ENCODE measurements at places on chromosomes 4 and X.

GRCh38 chr4:186445040-186445439, 110.3 kb downstream of the MTNR1A start:
- no peak for DNase-seq

- no peak for DNase-seq
Measured at GRCh38 chr4:35970366-35970960, 273.9 kb downstream of the ARAP2 start.

- DNase-seq = peak; percentile 77
Measured at GRCh38 chr4:7805533-7806337, 133.9 kb downstream of the AFAP1 start.

DNA sequence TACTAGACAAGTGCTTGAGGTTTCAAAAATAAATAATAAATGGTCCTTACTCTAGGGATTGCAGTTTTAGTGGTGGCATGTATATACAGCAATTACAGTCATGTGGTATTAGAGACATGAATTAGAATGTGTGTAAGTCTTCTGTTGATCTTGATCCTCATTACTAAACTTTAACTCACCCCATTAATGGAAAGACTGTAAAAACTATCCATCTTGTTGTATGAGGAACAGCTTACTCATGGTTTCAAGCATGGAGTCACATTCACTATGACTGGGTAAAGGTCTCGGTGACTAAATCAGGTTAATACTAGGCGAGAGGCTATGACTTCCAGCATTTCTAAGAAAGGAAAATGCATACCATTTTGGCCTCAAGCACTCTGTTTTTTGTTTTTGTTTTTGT, 107.0 kb upstream of the HPGD start:
- DNase-seq = no peak

DNA sequence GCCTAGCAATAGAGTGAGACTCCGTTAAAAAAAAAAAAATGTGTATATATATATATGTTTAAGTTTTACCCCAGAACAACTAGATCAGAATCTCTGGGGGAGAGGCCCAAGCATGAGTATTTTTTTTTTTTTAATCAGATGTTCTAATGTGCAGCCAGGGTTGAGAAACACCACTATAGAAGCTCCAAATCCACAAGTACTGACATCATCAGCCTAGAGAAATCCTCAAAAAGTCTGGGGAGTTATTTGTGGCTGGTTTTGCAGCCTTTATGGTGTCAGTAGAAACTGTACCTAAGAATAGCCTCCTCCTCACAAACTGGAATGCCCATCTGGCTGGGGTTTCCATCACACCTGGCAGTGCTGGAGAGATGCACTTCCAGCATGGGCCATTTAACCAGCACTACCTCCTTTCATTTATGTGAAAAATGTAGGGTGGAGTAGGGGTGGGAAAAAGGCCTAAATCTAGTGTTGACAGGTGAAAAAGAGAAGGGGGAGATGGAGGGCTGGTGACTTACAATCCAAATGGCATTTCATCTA, 93.5 kb downstream of the CBLL2 start:
- DNase-seq = peak; percentile 2

- no peak for DNase-seq
Measured at GRCh38 chrX:72554448-72555140, 18.0 kb downstream of the HDAC8 start.

GRCh38 chr4:168633496-168633895, 136.6 kb downstream of the PALLD start:
- DNase-seq = no peak

DNA sequence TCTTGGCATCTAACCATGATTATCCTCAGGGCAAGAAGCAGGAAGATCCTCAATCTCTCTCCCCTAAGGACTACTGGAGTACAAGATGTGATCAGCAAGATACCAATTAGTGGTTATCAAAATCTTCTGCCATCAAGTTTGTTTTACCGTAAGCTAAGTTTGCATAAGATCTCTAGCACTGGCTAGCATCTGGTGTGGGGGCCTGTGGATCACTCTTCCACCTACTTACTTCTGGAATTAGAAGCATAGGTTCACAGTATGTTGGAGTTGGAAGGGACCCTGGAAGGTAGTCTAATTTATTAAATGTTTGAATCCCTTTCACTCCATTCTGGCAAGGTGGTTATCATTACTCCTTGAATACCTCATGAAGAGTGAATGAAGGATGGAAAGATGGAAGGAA, 93.3 kb upstream of the BANK1 start:
- no peak for DNase-seq

DNA sequence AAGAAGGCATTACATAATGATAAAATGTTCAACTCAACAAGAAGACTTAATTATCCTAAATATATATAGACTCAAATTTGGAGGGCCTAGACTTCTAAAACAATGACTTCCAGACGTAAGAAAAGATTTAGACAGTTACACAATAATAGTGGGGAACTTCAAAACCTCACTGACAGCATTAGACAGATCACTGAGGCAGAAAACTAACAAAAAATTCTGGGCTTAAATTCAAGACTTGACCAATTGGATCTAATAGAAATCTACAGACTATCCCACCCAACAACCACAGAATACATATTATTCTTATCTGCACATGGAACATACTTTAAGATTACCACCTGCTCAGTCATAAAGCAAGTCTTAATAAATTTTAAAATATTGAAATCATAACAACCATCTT, 93.3 kb upstream of the ARSJ start:
- DNase-seq = no peak

DNA sequence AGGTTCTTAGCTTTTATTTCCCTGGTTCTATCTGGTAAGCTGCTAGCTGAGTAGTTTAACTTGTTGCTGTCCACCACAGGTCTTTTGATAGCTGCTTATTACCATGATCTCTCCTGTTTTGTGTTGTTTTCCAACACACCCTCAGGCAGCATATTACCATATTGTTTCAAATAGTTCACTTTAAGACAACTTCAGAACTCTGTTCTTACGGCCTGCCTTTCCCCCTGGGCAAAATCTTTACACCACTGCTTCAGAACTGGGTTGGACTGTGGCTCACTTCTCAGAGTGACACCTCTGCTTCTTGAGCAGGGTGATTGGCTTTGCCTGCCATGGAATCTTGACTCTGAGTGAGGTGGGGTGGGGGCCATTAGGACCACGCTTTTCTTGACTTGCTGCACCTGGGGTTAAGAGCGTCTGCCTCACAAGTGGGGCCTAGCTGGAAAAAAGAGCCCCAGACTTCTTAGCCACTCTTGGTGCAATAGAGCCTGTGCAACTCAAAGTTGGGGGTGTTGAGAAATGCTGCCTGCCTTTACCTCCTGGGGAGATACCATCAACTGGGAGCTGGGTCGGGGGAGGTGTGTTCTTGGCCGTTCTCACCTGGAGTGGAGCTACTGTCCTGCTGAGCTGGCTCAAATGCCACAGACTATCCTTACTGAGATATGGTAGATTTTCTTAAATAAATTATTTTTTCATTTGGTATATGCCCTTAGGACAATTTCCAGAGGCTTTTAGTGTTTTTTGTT, 23.4 kb downstream of the USP9X start:
- DNase-seq = no peak

GRCh38 chrX:15334561-15334960, 762 bp downstream of the PIGA start:
- DNase-seq = peak; percentile 13

- no peak for DNase-seq
Measured at GRCh38 chr4:15242021-15242420, 185.8 kb upstream of the C1QTNF7 start.

DNA sequence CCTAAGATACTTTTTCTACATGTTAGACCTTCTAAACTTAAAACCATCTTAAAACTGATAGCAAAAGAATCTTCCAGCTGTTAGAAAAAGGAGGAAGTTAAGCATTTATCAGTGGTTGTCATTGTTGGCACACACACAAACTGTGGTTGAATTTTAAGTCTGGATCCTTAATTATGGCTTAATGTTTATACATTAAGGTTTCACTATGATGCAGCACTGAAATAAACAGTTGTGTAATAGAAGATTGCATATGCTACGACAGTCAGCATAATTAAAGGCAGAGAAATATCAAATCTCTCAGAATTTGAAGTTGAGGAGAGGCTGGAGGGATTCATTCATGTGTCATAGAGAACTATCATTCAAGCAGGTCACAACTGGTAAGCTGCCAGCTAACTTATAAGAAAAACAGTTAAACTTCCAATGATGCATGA, 32.3 kb downstream of the ADGRA3 start:
- DNase-seq = peak; percentile 30
